H1 (cell line): ENCODE measurements at places on chromosomes 5 and 9.

GRCh38 chr5:171029401-171029800, 167.6 kb downstream of the RANBP17 start:
- DNase-seq = no peak

DNA sequence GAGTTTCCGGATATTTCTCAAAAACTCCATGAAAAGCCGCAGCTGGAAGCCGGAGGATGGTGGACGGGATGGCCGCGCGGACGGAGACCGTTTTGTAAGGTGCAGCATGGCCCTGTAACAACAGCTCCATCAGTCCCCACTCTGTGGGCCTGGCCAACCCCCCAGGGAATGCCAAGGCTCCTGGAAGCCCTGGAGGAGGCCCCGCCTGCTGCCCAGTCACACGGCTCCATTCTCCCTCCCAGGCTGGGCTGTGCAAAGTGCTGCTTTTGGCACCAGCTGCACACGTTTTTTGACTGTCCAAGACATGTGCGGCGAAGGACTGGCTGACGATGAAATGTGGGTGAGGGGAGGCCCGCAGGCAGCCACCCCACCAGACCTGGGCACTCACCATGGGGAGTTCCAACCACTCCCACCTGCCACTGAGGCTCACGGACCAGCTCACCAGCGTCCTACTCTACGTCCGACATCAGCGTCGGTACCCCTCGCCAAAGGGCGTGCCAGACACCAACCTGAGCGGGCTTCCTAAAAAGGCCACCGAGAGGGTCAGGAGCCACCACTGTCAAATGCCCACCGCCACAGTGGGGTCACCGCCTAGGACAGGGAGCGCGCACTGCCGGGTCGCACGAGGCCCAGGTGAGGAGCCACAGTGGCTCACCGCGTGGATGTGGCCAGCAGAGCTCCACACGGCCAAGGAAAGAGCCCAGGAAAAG, 27.3 kb downstream of the PNPLA7 start:
- DNase-seq = no peak

- DNase-seq = no peak
Observed at GRCh38 chr5:172887692-172888091, 53.6 kb downstream of the ERGIC1 start.

GRCh38 chr9:116945817-116946216, 258.7 kb downstream of the TRIM32 start:
- DNase-seq = no peak

DNA sequence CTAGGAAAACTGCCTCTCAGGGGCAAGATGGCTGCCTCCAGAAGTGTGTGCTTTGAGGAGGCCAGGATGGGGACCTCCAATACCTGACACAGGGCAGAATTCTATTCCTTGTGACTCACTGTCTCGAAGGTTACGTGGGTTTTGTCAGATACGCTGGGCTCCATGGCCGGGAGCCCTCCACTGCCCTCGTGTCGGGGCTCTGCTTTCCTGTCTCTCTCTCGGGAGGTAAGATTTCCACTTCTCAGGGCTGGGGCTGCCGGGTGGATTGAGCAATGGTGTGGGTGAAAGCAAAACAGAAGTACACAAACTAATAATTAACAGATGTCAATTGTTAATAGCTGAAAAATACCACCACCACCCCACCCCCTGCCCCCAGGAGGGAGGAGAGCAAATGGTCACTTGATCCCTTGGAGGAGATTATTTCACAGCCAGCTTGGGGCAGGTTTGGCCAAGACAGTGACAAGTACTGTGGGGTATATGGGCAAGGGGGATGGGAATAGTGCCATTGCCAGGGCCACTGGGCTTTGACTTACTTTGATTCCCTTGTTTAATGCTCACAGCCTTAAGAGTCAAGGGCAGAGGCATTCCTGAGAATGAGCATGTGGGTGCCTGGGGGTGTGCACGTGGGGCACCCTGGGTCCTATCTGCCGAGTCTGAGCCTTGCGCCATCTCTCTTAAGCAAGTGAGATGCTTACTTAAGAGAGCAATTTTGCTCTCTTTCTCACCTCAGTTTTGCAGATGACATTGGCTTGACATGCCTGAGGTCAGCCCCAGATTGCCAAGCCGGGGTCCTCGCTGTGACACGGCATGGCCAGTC, 28.8 kb upstream of the DAB2IP start:
- no peak for DNase-seq

GRCh38 chr5:35736280-35736679, 118.6 kb downstream of the SPEF2 start:
- DNase-seq = no peak

GRCh38 chr5:180830253-180831138, 27.9 kb upstream of the MGAT1 start:
- peak; percentile 83 for DNase-seq

- no peak for DNase-seq
Observed at GRCh38 chr5:77946381-77947040, 170.4 kb upstream of the TBCA start.

DNA sequence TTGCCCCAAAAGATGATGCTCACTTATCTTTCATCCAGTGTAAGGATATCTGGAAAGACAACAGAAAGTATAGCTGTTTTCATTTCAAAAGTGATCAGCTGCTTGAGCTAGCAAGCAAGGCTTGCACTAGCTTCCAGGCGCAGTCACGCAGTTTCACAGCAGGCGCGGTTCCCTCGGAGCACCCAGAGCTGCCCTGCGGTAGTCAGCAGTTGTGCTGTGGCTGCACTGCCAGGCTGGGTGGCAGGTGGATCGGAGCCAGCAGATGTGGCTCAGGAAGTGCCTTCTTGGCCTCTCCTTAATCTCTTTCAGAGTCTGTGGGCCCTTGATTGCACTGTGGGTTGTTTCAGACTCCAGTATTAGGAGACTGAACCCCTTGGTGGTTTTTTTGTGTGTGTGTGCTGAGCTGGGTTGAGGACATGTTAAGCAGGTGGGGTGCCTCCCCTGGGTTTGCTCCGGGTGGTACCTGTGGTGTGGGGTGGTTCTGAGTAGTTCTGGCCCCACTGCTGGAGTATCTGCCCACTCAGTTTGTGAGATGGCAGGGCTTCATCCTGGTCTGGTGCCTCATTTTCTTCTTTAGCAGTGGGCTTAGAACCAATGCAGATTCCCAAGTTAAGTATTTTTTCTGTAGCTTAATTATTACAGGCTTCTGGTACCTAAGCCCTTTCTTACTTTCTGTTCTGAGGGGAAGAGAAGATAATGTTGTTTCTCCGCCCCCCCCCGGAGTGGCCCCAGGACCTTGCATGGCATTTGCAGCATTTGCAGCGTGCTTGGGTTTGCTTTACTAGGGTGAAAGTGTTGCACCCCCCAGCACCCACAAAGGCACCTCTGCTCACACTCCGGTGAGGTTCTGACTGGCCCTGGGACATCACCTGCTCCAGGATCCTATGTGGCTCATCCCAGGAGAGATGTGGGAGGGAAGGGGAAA, 16.4 kb downstream of the TENT4A start:
- no peak for DNase-seq

- DNase-seq = no peak
Observed at GRCh38 chr5:112560371-112560770, 141.3 kb upstream of the EPB41L4A start.

GRCh38 chr9:33143241-33143661, 23.9 kb downstream of the B4GALT1 start:
- no peak for DNase-seq

DNA sequence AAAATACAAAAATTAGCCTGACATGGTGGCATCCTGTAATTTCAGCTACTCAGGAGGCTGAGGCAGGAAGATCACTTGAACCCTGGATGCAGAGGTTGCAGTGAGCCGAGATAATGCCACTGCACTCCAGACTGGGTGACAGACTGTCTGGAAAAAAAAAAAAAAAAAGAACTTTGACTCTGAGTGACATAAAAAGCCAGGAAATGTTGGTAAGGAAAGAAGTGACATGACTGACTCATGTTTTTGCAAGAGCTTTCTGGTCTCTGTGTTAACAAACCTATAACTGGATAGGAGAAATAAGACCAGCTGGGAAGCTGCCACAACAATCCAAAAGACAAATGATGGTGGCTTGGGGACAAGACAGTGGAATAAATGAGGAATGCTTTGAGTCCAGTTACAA, 272.1 kb downstream of the HINT1 start:
- no peak for DNase-seq

DNA sequence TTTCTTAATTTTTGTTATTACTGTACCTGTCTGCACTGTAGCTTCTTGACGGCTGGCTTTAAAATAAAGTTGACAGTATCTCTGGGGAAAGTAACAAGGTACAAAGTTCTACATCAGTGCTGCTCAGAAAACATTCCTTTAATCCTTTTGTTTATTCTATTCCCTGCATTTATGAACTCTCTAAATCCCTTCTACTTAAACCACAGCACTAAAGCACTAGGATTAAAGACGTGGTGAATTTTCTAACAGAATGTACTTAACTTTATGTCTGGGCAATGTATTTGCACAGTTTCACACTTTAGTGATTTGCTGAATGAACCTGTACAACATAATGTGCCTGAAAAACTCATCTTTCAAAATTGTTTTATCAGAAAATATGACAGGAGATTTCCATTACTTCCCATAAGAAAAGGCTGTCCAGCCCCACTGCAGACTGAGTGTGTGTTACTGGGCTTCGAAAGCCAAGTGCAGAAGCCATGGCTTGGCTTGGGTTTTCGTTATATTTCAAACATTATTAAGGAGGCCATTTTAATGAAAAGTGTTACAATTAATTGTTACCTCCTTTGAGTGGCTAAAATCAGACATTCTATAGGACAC, 43.8 kb downstream of the LHFPL2 start:
- DNase-seq = no peak

DNA sequence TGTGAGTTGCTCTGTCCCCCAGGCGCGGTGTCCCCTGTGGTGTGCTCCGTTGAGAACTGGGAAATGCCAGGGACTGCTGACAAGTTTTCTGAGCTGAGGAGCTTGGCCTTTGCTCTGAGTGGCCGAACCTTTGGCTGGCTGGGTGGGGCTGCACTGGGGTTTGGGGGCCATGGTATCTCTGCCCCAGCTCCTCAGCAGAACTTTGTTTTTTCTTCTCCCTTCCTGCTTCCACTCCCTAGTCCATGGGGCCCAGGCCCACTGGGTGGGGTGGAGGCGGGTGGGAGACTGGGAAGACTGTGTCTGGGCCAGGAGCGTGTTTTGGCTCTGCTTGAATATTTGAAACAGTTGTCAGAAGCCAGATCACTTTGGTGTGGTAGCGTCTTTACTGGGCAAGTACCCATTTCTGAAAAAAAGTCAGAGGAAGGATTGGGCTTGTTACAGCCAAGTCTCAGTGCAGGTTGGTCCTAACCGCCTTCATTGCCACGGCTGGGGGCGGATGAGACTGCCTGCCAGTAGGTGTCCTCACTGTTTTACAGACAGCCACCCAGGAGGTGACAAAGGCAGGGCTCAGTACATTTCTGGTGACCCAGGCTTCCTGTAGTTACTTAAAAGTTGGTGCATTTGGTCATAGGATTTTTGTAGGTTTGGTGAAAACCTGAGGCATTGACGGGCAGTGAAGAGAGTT, 92.7 kb downstream of the DAB2IP start:
- no peak for DNase-seq

- peak; percentile 55 for DNase-seq
Observed at GRCh38 chr5:43661102-43661501, 58.1 kb downstream of the NNT start.

- no peak for DNase-seq
Observed at GRCh38 chr9:37029304-37029775, 4.7 kb downstream of the PAX5 start.

GRCh38 chr5:68661237-68661636, 432.6 kb upstream of the SLC30A5 start:
- DNase-seq = peak; percentile 27

DNA sequence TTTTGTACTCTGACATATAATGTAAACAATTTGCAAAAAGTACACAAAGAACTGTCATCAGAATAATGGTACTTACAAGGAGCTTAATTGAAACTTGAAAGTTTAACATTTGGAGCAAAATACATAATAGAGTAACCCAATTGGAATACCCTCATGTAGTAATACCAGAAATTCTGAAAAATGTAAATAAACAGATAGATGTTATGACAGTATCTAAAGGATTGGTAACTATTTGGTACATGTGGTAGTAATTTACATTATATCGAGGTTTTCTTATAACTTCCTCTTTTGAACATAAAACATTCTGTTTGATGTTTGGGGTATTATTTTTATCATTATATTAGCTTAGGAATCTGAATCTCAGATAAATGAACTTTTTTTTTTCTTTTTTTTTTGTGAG, 211.7 kb upstream of the ELL2 start:
- no peak for DNase-seq

- peak; percentile 7 for DNase-seq
Observed at GRCh38 chr9:83061990-83062650, 822 bp downstream of the RASEF start.

DNA sequence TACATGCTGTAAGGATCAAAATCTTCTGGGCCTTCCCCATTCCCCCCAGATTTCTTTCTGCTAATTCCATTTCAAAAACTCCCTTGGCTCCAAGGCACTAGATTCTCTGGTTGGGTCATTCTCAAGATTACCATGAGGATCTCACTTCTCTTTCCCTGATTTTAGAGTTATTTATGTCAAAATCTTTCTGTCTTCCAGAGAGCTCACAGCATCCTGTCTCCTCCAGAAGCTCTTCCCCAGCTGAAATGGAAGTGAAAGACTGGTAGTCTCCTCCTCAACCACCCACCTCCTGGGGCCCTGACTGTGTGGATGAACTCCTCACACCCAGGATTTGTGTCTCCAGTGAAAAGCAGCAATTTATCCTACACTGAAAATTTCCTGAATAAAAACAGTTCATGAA, 11.9 kb upstream of the ZNF366 start:
- no peak for DNase-seq

DNA sequence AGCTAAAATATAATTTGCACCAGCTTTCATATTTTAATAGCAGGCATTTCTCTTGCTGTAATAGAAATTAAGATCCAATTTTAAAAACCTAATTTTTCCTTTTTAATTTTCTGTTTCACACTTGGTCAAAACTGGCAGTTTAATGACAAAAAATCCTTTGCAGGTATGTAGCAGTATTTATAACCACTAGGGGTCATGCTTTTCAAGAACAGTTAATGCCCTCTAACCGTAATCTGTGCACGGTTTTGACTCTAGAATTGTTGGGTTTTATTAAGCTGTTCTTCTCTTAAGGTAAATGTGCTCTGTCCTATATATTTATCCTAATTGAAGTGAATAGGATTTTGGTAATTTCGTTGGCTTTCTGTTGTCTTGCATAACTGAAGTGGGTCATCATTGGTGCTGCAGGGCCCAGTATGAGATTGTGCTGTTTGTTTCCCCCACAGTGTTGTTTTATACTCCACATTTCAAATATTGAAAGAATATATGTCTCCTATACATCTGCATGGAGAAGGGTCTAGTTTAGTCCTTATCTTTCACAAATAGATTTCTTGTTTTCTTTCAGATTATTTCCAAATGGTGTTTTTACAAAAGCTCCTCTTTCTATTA, 107.4 kb downstream of the SCAMP1 start:
- DNase-seq = no peak

GRCh38 chr9:113913426-113914195, 37.5 kb downstream of the ZNF618 start:
- DNase-seq = peak; percentile 28

GRCh38 chr5:38756068-38756467, 89.7 kb upstream of the OSMR start:
- DNase-seq = no peak

DNA sequence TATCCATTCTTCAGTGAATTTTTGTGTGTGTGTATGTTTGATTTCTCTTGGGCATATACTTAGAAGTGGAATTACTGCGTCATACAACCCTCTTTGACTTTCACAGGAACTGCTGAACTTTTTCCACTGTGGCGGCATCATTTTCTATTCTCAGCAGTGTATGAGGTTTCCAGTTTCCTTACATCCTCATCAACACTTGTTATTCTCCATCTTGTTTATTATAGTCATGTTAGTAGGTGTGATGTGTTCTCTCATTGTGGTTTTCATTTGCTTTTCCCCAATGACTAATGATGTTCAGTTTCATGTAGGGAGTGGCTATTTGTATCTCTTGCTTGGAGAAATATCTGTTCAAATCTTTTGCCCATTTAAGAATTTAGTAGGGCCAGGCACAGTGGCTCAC, 2.6 kb downstream of the ZNF79 start:
- DNase-seq = no peak
